Activated CD8-positive, alpha-beta memory T cell treated with anti-CD3 and anti-CD28 coated beads for 1 hour (primary cell): ENCODE measurements at places on chromosomes 4 and X.

GRCh38 chr4:174631901-174632758 is 109.8 kb upstream of the HPGD start:
- no peak for DNase-seq

DNA sequence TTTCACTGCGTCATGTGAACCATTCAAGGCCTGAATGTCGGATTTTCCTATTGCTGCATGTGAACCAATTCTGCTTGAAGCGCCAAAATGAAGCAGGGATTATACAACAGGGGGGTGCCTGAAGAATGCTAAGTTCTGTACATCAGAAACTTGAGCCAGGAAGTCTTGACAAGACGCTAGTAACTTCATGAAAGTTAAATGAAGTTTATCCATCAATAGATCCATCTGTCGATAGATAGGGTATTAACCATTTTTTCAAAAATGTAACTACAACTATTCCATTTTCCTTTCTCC is 590 bp upstream of the NAF1 start:
- DNase-seq, result no peak

- DNase-seq, result no peak
Measured at GRCh38 chr4:77201857-77202256, 44.9 kb downstream of the CCNG2 start.

DNA sequence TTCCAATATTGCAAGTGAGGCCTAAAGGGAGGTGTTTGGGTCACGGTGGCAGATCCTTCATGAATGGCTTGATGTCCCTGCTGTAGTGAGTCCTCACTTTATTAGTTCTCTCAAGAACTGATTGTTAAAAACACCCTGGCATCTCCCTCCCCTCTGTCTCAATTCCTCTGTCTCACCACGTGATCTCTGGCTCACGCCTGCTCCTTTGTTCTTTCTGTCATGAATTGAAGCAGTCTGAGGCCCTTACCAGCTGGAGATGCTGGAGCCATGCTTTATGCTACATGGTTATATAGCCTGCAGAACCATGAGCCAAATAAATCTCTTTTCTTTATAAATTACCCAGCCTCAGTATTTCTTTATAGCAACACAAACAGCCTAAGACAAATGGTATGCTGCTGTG is 980.7 kb upstream of the GRIA3 start:
- no peak for DNase-seq

- DNase-seq, result no peak
Measured at GRCh38 chr4:169510617-169511016, 101.8 kb downstream of the NEK1 start.
